ENCODE measurements at places on chromosomes 13 and 19. TPM values are rescaled to one million over a fixed set of nuclear protein-coding genes. Genes with fewer than 3 reads are reported as not detected.

The ADGRE1 gene
- polyA plus RNA-seq = not detected

The MOB3A gene
- polyA plus RNA-seq = 61.8 TPM

The ZNF154 gene
- polyA plus RNA-seq = 2.8 TPM

The LYL1 gene
- polyA plus RNA-seq = 0.07 TPM

The INSL3 gene
- polyA plus RNA-seq = 0.24 TPM

The RASL11A gene
- 1.5 TPM for polyA plus RNA-seq

DNA sequence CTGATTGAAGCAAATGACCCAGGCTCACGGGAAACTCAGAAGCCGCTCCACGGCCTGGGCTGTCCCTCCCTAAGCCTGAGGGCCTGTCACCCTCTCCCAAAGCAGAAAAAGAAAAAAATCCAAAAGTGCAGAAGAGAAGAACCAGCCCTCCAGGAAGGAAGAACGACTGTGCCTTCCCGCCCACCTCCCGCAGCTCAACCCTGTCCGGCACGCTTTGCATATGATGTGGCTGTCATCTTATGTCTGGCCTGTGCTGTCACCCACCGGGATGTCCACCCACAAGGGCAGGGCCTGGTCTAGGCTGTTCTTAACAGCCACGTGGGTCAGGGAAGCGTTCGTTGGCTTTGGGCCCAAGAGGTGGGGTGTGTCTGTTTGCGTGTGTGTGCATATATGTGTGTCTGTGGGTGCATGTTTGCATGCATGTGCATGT is 13.7 kb downstream of the ZBTB7A start:
- no peak for DNase-seq

- DNase-seq = no peak
These were observed 7.5 kb downstream of the ANO8 start for GRCh38 chr19:17327068-17327653.

- peak; percentile 86 for DNase-seq
These were observed 4.4 kb upstream of the ELL start for GRCh38 chr19:18526316-18526715.

DNA sequence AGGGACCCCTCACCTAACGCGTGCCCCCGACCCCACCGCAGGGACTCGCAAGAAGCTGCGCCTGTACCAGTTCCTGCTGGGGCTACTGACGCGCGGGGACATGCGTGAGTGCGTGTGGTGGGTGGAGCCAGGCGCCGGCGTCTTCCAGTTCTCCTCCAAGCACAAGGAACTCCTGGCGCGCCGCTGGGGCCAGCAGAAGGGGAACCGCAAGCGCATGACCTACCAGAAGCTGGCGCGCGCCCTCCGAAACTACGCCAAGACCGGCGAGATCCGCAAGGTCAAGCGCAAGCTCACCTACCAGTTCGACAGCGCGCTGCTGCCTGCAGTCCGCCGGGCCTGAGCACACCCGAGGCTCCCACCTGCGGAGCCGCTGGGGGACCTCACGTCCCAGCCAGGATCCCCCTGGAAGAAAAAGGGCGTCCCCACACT is 4.7 kb upstream of the MYBPC2 start:
- DNase-seq = no peak

DNA sequence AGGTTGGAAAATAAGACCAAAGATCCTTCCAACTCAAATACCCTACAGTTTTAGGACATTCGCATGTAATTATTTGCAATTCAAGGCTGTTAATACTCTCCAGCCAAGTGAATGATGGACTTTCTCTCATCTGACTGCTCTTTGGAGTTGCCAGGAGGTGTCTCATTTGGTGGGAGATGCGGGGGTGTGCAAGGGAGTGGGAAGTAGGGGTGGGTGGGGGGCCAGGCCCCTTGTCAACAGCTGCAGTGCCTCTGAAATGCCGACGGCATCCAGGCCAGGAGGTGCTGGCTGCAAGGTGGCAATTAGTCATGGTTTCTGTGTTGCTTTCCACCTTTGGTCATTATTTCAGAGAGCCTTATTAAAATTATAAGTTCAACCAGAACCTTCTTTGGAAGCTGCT is 121.5 kb downstream of the KL start:
- DNase-seq = no peak

- no peak for DNase-seq
These were observed 42.4 kb downstream of the ADGRE3 start for GRCh38 chr19:14632286-14632685.

DNA sequence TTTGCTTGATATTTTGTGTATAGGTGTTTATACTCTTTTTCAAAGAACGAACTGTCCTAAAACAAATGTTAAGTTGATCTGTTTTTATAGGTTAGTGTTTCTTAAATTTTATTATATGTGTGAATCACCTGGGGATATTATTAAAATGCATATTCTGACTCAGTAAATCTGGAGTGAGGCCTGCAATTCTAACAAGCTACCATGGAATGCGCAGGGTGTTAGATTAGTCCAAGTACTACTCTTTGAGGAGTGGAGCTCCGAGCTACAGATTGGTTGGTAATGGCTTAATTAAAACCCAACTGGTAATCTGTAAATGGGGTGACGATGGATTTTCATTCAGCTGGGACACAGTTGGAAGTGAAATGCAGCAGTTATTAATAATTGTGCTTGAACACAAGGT is 214.1 kb upstream of the UFM1 start:
- DNase-seq = no peak

- DNase-seq = no peak
These were observed 277.3 kb downstream of the FOXO1 start for GRCh38 chr13:40389081-40389641.

DNA sequence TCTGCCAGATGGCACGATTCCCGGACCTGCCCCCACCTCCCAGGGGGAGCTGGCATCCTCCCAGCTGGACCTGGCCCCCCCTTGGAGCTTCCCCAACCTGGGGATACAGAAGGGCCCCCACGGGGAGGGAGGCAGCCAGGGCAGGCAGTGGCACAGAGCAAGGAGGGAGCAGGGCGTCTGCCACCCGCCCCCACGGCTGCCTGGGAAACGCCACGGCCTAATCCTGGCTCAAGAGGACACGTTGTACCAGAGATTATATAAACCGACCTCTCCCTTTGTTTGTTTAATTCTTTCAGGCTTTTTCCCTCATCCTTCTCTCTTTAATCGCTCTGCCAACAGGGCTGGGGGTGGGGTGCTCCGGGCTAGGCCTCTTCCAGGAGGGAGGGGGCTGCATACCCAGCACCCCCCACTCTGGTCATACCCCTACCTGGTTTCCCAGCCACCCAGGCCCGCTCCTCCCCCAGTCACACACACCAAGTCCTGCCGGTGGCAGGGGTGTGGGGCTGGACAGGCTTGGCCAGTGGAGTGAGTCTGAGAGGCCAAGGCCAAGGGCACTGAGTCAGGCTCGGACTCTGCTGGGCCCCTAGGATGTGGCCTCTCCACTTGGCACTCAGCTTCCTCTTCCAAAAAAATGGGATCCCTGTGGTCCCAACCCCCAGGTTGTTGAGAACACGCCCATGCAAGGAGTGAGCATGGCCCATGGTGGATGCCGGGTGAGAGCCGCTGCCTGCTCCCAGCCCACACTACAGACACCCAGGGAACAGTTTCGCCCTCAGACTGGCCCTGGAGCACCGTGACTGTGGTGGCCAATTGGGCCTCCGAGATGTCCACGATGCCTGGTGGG is 29.5 kb upstream of the NFIC start:
- no peak for DNase-seq

GRCh38 chr13:21670883-21671619 is at the start of gene FGF9:
TSS of gene FGF9 (plus strand) at chr13:21671073. CDS start at chr13:21671913, 840 bp downstream.
- DNase-seq = no peak

DNA sequence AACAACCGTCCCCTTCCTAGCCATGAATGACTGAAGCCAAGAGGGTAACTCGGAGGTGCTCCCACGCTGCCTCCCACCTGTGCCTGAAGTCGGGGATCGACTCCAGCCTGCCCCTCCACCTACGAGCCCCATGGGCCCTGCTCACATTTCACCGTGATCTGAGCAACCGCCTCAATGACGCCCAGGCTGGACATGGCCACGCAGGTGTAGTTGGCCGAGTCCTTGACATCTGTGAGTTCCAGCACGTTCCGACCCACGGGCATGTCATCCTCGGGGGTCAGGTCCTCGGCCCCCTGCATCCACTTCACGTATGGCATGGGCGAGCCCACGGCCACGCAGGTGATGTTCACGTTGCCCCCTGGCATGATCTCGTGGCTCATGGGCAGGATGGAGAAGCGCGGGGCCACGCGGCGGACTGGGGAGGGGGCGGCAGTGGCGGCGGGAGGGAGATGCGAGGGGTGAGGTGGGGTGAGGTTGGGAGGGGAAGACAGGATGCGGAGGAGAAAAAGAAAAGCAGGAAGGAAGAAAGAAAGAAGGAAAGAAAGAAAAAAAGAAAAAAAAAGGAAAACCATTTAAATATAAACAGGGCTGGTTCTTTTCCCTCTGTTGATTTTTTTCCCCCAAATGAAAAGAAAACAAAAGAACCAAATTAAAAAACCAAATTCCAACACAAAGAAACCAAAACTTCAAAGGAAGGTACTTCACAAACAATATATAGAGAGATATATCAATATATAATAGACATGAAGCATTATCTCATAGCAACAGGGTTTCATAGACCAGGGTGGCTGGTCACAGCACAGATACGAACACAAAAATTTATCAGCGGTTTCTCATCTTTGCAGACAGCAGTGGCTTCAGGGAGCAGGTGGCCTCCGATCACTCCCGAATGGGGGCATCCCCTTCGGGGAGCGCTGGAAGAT is 94.7 kb downstream of the PTPRS start:
- no peak for DNase-seq

DNA sequence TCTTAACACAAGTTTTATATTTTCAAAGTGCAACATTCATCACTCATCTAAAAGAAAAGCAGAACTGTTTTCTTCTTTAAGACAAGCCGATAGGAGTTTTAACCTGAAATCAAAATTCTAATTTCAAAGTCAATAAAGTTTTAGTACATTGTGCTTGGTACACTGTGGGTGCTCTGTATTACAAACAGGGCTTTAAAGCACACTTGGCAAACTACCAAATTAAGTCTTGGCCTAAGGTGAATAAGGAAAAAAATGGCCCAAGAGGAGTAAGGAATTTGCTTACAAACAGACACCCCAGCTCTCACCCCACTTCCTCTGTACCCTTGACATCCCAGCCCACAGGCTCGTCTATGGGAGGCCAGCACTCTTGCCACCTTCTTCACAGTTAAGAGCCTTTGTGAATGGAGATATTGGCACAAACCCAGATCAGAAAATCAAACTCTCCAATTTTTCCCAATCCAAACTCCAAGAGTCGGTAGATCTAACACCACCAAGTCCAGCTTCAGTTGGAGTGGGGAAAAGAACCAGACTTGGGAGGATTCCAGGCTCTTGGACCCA is 66.0 kb downstream of the ABCC4 start:
- DNase-seq = no peak

GRCh38 chr19:30169196-30169900 is 202.8 kb upstream of the ZNF536 start:
- no peak for DNase-seq

DNA sequence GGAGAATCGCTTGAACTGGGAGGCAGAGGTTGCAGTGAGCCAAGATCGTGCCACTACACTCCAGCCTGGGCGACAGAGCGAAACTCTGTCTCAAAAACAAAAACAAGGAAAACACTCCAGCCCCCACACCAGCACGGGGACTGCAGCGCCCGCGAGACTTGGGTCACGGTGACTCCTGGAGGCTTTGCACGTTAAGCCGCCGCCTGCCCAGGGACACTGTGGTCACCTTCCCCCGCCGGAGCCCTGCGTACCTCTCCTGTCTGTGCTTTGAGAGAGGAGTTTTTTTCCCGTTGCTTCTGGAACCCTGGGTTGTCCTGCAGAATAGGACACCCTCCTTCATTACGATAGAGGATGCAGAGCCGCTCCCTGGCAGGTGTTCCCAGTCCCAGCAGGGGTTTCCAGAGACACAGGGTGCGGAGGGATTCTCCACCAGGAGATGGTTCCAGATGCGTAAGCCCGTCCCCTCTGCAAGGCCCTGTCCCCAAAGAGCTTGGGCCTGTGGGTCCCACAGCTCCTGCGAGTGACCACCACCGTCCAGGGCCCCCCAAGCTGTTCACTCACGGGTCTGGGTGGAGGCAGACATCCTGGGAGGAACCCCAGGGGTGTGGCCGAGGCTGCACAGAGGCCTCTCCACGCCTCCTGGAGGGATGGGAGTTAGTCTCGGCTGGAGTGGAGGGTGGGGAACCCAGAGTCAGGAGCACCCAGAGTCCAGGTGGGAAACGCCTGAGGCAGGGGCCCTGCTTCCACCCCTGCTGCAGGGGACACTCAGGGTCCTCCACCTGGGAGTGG is 42.8 kb upstream of the NDUFS7 start:
- no peak for DNase-seq

DNA sequence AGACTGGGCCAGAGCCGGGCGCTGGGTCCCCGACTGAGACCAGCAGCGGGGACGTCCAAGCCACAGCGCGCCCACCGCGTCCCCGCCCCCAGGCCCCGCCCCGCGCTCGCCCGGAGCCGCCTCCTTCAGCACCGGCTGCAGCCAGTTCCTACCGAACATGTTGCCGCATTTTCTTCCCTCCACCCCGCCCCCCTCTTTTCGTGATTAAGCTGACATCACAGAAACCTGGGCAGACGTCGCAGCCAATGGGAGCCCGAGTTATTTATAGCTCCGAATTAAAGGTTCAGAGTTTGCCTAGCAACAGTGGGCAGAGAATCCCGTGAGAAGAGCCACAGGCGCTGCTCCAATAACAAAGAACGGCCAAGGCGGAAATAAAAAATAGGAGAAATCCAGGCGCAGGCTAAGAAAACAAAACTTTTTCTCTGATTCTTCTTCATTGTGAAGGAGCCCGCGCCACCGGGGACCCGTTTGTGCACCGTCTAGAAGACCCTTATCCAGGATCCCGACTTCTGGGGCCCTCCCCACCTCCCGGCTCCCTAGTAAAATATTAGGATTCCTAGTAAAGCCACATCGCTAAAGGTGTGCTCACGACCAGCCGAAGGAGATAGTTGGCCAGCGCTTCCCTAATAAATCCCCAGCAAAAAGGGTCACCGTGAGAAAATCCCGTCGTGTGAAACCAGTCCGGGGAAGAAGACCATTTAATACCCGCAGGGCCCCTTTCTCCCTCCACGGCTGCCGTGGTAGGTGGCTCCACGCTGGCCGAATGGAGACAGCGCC is 61.7 kb downstream of the SERP2 start:
- DNase-seq = peak; percentile 73

GRCh38 chr19:45969676-45970075 is 4.0 kb downstream of the NOVA2 start:
- no peak for DNase-seq

DNA sequence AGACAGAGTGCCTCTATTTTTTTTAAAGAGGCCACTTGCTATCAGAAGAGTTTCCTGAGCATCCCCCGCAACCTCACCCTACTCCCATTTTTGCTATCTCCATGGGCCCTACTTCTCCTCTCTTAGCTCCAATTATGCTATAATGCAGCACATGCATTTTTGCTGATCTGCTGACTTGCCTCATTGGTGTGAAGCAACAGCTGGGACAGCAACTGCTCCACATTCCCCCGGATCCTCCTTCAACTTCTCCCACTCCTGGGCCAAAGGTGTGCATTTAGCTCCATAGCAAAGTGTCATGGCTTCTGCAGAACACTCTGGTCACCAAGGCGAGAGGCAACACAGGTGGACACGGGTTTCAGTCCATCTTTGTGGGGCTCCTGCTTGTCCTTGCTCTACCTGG is 56.7 kb upstream of the USP29 start:
- DNase-seq = no peak

Measured in keratinocyte (primary cell).